ENCODE measurements at places on chromosomes 2 and 18.
A peak's percentile ranks its signal among the peaks of the same experiment; 100 is the strongest.

- DNase-seq, result no peak
These were observed 33.0 kb downstream of the SLC14A1 start for GRCh38 chr18:45757005-45757404.

DNA sequence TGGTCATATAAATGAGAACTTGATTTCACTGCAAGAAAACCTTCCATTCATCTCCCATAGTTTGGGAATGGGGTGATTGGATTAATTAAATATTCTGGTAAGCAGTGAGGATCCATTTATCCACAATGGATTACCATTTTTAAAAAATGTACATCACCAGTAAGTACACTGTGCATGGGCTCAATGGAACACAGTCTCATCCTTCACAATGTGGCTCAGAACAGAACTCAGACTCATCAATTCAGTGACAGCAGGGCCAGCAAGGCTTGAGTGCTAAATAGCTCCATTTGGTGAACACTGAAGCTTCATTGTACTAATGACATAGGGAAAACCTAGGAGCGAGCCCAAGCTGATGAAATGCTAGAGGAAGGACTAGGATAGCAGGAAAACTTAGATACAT lies 223.8 kb downstream of the CMPK2 start:
- no peak for DNase-seq

- DNase-seq, result no peak
These were observed 17.4 kb upstream of the NEMP2 start for GRCh38 chr2:190551928-190552327.

- DNase-seq, result no peak
These were observed 73.9 kb downstream of the ACKR3 start for GRCh38 chr2:236643480-236643879.

GRCh38 chr2:51829477-51829876 lies 797.5 kb upstream of the NRXN1 start:
- no peak for DNase-seq

DNA sequence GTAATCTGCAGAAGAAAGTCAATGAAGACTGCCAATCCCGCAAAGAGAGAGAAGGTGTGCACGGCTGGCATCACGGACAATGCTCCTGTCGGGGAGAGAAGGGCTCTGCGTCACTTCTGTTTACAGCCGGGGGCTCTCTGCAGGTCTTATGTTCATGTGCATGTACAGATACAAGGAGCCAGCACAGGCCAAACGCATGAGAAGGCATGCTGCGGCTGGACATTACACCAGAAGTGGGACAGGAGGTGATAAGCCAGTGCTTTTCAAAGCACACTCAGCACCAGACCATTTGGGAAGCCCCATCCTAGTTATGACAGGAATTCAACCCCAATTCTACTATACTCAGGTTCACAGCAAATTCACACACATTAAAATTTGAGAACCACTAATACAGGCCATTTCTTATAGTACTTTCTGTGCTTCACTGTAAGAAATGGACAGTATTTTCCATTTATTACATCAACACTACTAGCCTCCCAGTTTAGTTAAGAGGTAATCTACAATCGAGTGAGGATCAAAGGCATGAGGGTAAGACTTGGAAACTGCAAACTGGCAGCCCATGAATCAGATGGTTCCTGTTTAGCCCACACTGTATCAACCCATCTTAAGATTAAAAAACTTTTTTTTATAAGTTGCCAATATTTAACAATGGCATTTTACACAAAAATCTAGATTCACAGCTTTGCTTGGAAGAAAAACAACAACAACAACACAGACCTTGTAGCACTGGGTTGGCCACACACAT lies 38.2 kb downstream of the RMC1 start:
- no peak for DNase-seq

DNA sequence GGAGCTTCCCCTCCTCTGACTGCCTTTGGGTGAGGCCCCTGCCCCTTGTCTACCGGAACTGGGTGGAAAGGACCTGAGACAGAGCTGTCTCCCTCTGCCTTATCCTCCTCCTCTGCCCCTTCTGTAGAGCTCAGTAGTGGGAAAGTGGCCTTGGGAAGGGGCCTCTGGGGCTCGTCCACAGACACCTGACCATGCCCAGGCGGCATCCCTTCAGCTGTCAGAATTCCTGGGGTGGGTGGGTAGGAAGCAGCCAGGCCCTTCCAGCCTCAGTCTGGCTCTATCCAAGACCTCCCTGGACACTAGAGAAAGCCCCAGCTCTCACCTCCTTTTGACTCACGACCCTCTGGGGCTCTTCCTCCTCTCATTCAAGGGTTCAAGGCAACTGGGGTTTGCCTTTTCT lies 35.6 kb downstream of the B3GNT2 start:
- DNase-seq, result no peak

DNA sequence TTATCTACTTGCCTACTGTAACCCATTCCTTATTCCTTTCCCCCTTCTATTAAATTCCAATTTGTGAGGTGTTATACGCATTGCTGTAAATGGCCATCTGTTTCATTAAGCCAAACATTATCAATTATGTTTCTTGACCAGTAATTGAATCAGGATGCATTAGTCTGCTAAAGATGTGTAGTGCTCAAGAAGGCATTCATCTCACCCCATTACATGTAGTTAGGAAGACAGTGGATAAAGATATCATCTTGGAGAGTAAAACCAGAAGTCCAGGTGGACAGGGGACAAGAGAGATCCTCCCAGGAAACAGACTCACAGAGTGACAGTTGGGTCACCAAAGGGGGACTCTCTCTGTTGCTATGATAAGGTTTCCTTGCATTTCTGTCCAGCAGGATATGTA lies 73.3 kb upstream of the FAM98A start:
- no peak for DNase-seq

- DNase-seq, result peak; percentile 59
These were observed at the start of gene ZNF236 for GRCh38 chr18:76822506-76823160. Gene ZNF236, plus strand, starts transcription at chr18:76822557. Its CDS starts 51 bp downstream, at chr18:76822608.

DNA sequence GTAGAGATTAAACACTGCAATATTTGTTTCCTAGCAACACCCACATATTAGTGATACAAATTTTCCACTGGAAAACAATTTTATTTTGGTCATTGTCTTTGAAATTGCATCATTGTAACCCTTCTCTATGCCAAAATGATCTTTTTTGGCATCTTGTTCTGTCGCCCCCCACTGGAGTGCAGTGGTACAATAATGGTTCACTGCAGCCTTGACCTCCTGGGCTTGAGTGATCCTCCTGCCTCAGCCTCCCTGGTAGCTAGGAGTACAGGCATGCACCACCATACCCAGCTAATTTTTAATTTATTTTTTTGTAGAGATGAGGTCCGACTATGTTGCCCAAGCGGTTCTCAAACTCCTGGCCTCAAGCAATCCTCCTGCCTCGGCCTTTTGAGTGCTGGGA lies 117.4 kb downstream of the PIK3C3 start:
- no peak for DNase-seq

DNA sequence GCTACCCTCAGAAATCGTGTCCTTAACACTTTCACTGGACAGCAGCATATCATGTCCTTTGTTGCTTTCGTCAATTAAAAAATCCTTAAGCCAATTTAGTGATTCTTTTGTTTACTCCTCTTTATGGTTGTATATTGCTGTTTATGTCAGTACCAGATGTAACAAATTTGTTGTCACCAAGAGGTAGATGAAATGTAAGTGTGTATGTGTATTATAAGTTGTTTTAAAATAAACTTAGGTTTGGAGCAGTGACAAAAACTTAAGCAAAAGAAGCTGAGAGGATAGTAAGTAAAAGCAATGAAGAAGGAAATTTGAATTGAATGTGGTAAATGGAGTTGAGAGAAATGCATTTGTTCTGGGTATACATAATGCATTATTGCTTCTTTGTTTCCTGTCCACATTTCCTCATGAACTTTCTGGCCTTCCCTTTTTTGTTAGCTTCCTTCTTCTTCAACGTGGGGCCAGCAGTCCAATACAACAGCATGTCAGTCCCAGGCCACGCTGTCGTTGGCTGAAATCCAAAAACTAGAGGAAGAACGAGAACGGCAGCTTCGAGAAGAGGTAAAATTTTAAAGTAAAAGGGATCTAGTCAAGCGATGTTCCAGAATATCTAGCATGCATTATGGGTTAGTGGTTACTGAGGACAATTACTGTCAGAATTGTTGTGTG lies 30.5 kb upstream of the SNORC start:
- DNase-seq, result no peak

GRCh38 chr2:239407112-239407511 lies 6.3 kb upstream of the HDAC4 start:
- no peak for DNase-seq

GRCh38 chr2:164523726-164524125 lies 97.6 kb downstream of the GRB14 start:
- DNase-seq, result no peak

DNA sequence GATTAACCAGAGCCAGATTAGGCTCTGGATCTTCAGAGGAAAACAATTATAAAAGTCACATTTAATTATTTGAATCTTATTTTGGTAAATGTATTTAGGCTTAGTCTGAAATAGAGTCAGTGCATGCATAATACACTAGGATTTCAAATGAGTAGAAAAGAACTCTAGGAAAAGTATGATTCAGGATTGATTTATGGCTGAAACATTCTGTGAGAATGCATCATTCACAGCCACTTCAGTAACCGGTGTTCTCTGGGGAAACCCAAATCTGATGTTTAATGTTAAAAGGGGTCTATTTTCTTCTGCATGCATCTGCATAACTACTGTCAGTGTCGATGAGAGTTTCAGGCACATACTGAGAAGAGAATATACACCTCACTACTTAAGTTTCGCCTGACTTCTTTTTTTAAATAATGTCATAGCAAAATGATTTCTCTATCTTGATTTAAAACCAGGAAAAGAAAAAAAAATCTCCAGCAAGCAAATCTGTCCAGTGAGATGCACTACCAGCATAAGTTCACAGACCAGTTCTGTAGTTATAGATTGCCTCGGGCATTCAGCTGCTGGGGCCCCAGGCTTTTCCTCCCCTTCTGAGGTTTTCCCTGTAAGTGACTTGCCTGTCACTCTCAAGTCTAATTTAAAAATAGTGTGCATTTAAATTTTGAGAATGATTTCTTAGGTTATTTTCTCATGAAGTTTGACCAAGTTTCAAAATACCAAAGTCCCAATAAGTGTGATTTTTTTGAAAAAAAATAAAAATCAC lies 501.5 kb downstream of the NR4A2 start:
- DNase-seq, result no peak

All from stimulated activated CD8-positive, alpha-beta memory T cell treated with anti-CD3 and anti-CD28 coated beads, Interleukin-15, amount 100 ng/mL, for 48 hours (primary cell).